ENCODE measurements at places on chromosomes 7 and 10. TPM values are rescaled to one million over a fixed set of nuclear protein-coding genes. Genes with fewer than 3 reads are reported as not detected.

GRCh38 chr7:119929891-119930290 lies 343.1 kb upstream of the KCND2 start:
- H3K4me1 ChIP-seq: no peaks in the 10 kb centered on the region
- DNase-seq: no peak
- H3K4me3 ChIP-seq: no peak overlapping the region
- no peaks in the 10 kb centered on the region for H3K36me3 ChIP-seq

GRCh38 chr10:94286901-94287300 lies 75.8 kb downstream of the NOC3L start:
- H3K27me3 ChIP-seq: peaks cover 5% of the 10 kb centered on the region
- DNase-seq: no peak
- no peak overlapping the region for H3K4me3 ChIP-seq

DNA sequence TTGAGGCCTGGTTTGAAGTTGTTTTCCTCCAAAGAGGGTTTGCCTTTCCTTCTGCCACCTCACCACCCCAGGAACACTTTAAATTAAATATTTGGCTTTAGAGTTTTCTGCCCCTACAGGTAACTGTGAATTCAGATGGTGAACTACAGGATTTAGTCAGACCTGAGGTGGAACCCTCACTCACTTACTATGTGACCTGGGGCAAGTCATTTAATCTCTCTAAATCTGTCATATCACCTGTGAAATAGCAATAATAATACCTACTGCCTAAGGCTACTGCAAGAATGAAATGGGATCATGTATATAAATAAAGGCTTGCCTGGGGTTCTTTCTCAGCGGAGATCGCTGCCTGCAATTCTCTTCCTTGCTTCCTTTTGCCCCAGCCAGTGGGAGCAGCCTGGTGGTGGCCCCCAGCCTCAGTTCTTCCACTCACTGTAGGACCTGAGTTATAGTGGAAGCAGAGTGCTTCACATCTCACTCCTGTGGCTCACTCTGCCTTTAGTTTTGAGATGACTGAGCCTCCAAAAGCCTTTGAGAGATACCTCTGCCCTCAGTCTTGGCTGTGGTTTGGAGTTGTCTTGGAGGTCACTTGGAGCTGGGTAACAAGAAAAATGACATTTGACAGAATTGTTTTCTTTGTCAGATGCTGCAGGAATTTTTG lies 6.1 kb upstream of the ANKRD2 start:
- H3K4me1 ChIP-seq: no peaks in the 10 kb centered on the region
- no peak overlapping the region for H3K4me3 ChIP-seq
- H3K27ac ChIP-seq: no peak overlapping the region
- no peak for DNase-seq
- H3K36me3 ChIP-seq: no peaks in the 10 kb centered on the region

- H3K36me3 ChIP-seq: no peaks in the 10 kb centered on the region
- no peaks in the 10 kb centered on the region for H3K4me1 ChIP-seq
Measured at GRCh38 chr10:105189463-105189800, 548.3 kb downstream of the SORCS3 start.

- no peak overlapping the region for H3K4me3 ChIP-seq
- no peak for DNase-seq
- no peak overlapping the region for H3K27ac ChIP-seq
- no peaks in the 10 kb centered on the region for H3K36me3 ChIP-seq
Measured at GRCh38 chr10:110657973-110658691, 14.0 kb downstream of the RBM20 start.

DNA sequence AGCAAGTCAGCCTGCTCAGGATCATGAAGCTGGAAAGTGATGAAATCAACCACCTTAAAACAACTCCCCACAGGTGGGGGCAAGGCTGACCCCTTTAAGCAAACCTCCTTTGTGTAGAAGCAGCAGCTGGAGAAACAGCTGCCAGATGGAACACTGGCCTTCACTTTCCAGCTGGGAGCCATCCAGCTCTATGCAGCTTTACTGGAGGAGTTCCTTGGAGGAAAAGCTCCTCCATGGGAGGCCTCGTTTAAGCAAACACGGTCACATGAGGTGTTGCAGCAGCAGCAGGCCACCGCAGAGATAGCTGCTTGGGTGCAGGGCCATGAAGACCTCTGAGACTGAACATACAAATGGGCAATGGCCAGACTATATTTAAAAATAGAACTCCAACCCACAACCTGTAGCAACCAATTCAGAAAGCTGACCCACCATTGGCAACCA lies 13.0 kb upstream of the DLG5 start:
- H3K27me3 ChIP-seq: no peaks in the 10 kb centered on the region
- no peaks in the 10 kb centered on the region for H3K4me1 ChIP-seq
- no peak overlapping the region for H3K4me3 ChIP-seq
- DNase-seq: no peak

The OLAH gene
- total RNA-seq: not detected

The C10orf67 gene
- total RNA-seq: not detected

The ANLN gene
- 0.56 TPM for total RNA-seq

All from B cell (primary cell).